Activated CD4-positive, alpha-beta T cell treated with anti-CD3 and anti-CD28 coated beads for 24 hours (primary cell): ENCODE measurements at places on chromosomes 4 and X.
A peak's percentile ranks its signal among the peaks of the same experiment; 100 is the strongest.

- DNase-seq, result peak; percentile 28
Measured at GRCh38 chr4:153205757-153206156, 1.5 kb downstream of the TRIM2 start.

GRCh38 chrX:154357205-154357604 is 17.2 kb downstream of the FLNA start:
- DNase-seq, result no peak

GRCh38 chrX:111649638-111650037 is 31.3 kb upstream of the ALG13 start:
- no peak for DNase-seq

DNA sequence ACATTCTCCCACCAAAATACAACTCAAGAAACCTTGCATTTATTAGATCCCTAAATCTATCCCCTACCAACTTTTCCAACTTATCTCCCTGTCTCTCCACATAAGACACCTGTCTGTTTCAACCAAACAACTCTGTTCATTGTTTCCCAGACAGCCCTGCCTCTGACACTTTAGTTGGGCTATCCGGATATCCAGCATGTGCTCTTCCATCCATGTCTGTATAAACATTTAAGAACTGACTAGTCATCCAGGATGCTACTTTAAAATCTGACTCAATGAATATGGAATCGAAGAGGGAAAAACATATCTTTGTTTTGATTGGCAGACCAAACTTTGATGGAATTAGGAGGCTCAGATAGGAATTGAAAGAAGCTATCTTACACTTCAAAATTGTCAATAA is 143.2 kb upstream of the DCAF8L1 start:
- DNase-seq, result no peak

DNA sequence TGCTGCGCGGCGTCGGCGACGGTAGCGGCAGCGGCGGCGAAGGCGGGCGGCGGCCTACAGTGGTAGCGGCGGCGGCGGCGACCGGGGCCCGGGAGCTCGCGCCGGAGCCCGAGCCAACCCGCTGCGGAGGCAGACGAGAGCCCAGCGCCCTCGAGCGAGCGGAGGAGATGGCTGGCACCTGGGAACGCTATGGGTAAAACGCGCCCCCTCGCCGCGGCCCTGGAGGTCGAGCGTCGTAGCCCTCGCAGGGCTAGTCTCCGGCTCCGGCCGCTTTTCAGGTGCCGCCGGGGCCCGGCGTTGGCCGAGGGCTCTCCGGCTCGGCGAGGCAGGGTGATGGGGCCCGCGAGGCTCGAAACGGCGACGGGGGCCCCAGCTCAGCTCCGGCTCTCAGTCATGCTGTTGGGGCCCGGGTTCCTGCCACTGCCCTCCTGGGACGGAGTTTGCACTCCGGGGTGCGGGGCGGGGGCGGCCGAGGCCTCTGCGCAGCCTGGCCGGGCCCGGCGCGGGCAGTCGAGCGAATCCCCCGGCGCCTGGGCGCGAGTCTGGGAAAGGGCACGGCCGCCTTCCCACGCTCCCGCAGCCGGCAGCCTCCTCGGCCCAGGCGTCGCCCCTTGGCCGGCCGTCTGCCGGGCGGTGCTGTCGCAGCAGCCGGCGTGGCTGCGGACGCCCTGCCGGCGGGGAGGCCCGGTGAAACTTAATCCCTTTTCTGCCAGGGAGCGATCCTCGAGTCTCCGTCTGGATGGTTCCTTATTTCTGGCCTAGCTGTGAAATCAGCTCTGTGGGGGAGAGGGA is 768 bp downstream of the MID2 start:
- DNase-seq, result peak; percentile 21

- DNase-seq, result peak; percentile 21
Measured at GRCh38 chrX:44344194-44344593, 722 bp upstream of the EFHC2 start.

- DNase-seq, result no peak
Measured at GRCh38 chr4:76492055-76492454, 57.0 kb downstream of the SHROOM3 start.

DNA sequence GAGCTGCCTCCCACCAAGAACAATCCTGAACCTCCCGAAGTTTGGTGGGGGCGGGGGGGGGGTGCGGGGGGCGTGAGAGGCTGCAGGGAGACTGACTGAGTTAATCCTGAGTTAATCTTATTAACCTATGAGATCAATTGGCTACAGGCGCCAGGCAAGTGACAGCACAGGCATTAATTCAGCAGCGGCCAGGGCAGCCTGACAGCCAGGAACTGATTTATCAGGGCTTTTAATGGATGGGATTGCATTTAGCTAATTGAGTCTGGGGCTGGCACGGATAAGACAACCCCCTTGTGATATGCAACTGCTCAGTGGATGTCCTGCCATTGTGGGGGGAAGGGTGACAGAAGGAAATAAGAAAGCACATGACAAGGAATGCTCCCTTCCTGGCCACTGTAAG is 16.3 kb downstream of the RTL5 start:
- no peak for DNase-seq

DNA sequence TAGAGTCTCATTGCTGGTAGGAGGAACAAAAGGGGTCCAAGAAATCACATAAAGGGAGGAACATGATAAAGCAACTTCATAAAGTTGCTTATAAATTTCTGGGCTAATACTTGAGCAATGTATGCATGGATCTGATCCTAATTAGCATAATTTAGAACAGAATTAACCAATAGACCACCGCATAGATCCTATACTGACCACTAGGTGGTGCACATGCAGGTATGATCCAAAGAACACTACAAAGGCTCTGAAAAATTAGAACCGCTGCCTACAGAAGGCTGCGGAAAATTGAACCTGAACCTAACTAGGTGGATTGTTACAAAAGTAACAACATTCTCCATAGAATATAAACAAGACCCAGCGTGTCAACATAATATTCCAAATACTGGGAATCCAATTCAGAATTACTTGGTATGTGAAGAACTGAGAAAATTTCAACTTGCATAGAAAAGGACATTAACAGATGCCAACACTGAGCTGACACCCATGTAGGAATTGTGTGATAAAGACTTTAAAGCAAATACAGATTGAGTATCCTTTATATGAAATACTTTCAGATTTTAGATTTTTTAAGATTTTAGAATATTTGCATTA is 23.3 kb downstream of the BRCC3 start:
- no peak for DNase-seq

DNA sequence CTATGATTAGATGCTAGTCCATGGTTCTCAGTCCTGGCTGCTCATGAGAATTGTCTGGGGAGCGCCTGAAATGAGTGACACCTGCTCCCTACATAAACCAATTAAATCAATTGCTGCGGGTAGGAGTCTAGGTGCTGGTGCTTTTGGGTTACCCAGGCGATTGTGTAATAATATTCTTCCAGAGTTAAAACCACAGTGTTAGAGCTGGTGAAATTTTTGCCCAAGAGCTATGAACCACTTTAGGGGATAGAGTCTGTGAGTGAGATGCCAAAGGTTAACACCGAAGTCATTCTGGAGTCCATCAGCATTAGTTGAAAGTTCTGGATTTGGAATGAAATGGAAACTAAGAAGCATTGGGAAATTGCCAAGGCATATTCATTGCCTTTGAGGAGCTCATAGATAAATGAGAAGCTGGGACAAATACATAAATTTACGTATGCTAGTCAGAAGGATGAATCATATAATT is 15.3 kb downstream of the PDK3 start:
- no peak for DNase-seq

DNA sequence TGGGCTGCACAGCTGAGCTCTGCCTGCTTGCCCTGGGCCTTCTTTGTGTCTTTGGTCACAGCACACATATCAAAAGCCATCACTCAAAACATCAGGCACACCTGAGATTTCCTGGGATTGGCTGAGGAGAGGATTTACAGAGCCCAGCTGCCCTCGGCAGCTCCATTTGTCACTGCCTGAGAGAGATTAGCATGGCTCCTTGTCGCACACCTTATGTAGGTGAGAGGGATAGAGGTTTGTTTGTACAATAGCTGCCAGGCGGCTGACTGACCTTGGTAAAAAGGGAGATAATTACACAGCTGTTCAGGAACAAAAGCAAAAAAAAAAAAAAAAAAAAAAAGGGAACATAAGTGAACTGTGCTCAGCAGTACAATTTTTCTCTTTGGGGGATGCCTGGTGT is 63.2 kb downstream of the MGST2 start:
- no peak for DNase-seq

DNA sequence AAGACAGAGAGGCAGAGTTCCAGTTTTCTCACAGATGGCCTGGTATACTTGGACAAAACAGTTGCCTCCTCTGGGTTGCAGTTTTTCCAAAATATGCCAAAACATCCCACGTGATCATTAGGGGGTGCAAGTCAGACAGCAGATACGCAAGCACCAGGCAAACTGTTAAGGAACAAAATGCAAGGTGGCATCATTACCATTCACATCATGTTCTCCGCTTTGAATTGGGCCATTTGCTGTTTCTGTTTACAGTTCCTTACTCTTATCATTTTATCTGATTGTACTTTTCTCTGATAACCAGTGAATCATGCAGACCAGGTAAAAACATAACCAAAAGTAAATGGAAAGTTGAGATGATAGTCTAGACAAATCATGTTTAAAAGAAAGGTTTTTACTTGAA is 16.4 kb upstream of the HMGB3 start:
- no peak for DNase-seq

DNA sequence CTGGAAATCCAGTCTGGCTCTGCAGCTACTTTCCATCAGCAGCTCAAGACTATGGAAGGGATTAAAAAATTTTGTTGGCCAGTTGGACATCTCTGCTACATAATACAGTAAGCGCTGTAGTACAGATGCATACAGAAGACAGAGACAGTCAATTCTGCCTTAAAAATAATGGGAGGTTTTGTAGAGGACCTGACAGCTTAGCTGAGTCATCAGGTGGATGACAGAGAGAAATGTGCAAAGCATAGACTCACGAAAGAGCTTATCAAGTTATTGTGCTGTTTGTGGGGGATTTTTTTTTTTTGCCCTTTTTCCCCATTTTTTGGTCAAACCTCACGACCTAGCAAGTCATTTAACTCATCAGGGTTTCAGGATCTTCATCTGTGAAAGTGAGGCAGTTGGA is 149.0 kb upstream of the SCML1 start:
- DNase-seq, result no peak

GRCh38 chr4:162705130-162705803 is 461.4 kb downstream of the NAF1 start:
- no peak for DNase-seq

GRCh38 chr4:184655889-184656869 is 6.6 kb downstream of the PRIMPOL start:
- DNase-seq, result no peak

DNA sequence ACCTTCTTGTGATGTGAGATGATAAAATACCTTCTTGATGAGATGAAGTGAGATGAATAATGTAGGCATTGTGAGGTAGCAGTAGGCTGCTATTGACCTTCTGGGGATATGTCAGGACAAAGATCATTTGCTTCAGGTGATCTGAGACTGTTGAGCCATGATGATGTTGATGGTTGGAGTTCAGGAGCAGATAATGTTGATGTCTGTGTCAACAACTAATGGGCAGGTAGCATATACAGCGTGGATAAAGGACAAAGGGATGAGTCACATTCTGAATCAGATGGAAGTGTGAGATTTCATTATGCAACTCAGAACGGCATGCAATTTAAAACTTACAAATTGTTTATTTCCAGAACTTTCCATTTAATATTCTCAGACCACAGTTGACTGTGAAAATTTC is 57.3 kb downstream of the RAP1GDS1 start:
- DNase-seq, result no peak

DNA sequence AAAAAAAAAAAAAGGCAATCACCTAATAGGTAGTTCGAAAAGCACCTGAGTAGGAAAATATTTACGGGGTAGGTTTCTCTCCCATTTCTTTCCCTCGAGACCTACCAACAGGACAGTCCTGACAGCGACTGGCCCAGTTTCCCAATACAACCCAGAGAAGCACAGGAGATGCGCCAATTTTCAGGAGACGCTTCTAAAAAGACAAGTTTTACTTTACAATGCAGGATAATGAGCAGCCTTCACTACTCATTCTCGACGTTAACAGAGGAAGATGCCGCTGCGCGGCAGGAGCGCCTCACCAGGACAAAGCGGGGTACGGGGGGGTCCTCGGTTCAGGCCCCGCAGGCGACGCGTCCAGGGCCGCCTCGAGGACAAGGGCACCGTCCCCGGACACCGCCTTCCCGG is 708 bp downstream of the BCLAF3 start:
- no peak for DNase-seq

DNA sequence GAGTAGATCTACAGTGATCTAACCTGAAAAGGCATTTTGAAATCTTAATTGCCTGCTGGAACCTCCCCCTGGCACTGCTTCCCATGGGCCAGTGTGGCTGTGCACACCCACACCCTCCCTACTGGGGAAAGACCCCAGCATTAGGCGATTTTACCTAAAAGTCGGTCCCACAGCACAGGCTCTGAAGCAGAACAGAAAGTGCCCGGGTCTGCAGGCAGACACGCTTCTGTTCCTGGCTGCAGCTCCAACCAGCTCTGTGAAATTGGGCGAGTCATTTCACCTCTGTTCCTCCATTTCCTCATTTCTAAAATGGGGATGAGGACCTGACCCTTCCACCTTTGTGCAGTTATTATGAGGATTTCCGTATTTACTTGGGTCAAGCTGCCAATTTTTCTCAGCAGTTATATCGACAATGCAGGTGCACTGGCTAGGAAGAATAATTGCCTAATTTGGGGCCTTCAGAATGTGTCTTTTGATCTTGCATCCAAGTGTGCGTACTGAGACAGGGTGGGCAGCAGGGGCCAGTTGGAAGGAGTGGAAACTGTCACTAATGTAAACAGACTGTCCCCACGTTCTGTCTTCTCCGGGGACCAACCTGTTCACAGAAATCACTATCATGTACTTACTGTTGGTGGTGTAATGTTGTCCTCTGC is 7.1 kb downstream of the KLF3 start:
- DNase-seq, result no peak

- no peak for DNase-seq
Measured at GRCh38 chr4:176774852-176775251, 17.9 kb downstream of the VEGFC start.

- no peak for DNase-seq
Measured at GRCh38 chrX:133881007-133881406, 104.4 kb downstream of the GPC3 start.

- DNase-seq, result no peak
Measured at GRCh38 chrX:24380262-24381187, 20.1 kb downstream of the SUPT20HL1 start.

- no peak for DNase-seq
Measured at GRCh38 chrX:96480081-96480480, 204.6 kb upstream of the DIAPH2 start.
